ENCODE measurements at places on chromosomes 5 and 9. TPM values are rescaled to one million over a fixed set of nuclear protein-coding genes. Genes with fewer than 3 reads are reported as not detected.

The MYMK gene
- total RNA-seq, result not detected

The LCN1 gene
- total RNA-seq, result not detected

The ZNF354C gene
- 7.5 TPM for total RNA-seq

The CCIN gene
- not detected for total RNA-seq

The AUH gene
- 23.5 TPM for total RNA-seq

The PKD2L2 gene
- total RNA-seq, result not detected

The GLRX gene
- 148 TPM for total RNA-seq

The RANBP17 gene
- 11.7 TPM for total RNA-seq

The FCN2 gene
- total RNA-seq, result 3.5 TPM

The PFN3 gene
- not detected for total RNA-seq

The MYOZ3 gene
- not detected for total RNA-seq

The GFI1B gene
- total RNA-seq, result not detected

The ZNF608 gene
- 17.2 TPM for total RNA-seq

The HACD4 gene
- 1.3 TPM for total RNA-seq

The DNM1 gene
- 43.5 TPM for total RNA-seq

The PDE6A gene
- not detected for total RNA-seq

The NEK6 gene
- total RNA-seq, result 38.2 TPM

The CCL27 gene
- total RNA-seq, result not detected

The NUTM2G gene
- not detected for total RNA-seq

The PLEKHG4B gene
- not detected for total RNA-seq

The SLC25A2 gene
- 0.85 TPM for total RNA-seq

The ZBED3 gene
- 27.0 TPM for total RNA-seq
